ENCODE measurements at places on chromosomes 5 and 9.

DNA sequence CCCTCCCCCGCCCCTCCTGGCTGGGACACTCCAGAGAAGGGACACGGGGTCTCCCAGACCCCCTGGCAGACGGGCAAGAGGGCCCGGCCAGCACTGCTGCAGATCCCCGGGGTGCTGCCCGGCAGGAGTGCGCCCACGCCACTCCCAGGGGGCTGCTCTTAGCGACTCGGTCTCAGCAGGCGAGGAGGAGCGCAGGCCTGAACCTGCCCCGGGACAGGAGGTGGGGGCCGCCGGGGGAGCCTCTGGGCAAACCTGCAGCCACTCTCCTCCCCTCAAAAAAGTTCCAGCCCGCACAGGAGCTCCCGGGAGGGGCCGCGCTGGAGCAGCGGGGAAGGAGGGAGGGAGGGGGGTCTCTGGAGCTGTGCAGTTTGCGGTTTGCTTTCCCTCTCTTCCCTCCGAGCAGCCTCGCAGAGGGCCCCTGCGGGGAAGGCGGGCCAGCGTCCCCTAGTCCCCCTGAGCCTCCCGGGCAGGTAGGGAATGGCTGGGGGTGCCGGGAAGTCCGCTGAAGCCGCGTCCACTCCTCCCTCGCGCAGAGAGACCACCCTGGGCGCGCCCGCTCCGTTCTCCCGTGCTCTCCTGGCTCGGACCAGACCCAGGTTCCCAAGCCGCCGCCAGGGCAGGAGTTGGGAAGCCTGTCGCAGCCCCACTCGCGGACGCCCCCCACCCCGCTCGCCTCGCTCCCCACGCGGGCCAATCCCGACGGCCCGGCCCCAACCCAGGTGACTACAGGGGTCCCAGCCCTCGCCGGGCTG is 44.2 kb downstream of the NACC2 start:
- no peak for DNase-seq

DNA sequence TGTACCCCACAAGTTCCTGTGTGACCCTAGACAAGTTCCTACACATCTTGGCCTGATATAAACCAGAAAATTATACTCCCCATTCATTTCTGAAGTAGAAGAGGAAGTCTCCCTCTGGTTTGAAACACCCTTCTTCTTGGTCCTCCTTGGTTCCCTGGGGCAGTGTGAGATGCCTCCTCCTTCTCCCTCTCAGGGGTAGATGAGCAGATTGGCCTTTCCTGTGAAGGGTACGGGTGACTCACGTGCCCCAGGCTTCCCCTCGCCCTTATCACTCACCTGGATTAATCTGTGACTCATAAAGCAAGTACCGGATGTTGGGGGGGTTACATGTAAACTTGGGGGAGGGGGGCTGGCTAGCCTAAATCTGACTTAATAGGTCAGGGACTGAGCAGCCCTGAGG is 11.1 kb upstream of the AQP3 start:
- DNase-seq: no peak

- DNase-seq: no peak
These were observed 21.0 kb downstream of the ANKH start for GRCh38 chr5:14850419-14851049.

GRCh38 chr5:156529892-156530291 is 202.9 kb downstream of the SGCD start:
- DNase-seq: no peak

DNA sequence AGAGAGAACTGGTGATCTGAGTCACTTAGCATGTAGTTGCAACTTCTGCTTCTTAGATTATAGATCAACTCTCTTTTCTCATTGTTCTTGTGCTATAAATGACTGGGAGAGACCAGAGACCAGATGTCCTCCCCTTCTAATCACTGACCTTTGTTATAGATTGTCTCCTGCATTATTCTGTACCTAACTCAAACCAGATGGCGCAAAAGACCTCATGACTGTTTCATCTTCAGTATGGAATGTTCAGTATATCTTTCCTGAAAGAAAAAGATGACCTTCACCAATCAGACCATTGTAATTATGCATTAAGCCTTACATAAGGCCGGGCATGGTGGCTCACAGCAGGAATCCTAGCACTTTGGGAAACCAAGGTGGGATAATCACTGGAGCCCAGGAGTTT is 30.5 kb upstream of the ADAM19 start:
- DNase-seq: no peak

DNA sequence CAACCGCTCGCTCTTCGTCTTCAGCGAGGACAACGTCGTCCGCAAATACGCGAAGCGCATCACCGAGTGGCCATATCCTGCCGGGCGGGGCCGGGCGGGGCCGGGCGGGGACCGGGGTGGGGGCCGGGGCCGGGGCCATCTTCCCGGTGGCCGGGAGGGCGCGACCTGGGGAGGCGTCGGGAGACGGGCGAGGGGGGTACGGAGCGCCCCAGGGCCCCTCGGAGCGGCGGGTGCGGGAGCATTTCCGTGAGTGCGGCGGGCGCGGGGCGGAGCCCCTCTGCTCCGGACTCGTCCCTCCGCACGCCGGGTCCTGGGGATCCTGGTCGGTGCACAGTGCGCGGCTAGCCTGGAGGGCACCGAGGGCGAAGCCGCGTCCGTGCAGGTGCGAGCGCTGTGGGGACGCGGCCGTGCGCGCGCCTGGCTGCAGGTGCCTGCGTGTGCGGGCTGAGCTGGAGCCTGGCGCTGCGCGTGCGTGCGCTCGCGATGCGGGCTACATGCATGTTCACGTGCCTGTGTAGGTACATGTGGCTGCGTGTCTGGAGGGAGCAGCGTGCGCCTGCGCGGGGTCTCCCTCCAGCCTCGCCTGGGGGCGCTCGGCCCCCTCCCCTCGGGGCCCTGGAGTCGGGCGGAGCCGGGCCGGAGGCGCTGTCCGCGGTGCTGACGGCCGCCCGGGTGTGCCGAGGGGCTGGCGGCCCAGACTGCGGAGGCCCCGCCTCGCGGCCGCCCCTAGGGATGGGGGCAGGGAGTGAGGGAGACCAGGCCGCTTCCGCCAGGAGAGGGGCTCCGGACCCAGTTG is 762 bp downstream of the CACNA1B start:
- no peak for DNase-seq

GRCh38 chr5:45281081-45281480 is 415.1 kb downstream of the HCN1 start:
- DNase-seq: no peak

DNA sequence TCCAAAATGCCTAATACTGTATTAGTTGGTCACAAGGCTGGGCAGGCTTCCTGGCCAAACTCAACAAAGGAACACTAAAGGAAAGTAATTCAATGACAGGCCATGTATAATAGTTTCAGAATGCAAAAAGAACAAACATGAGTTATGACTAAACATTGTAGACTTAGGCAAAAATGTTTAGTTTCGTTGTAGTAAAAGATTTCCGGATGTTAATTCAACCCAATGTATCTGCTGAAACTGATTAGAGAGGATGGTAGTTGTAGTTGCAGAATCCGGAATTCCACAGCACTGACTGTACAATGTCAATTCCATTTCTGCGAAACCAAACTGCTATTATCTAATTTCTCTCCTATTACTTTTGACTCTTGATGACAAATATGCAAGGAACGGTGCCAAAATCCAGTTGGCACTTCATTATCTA is 117.9 kb upstream of the FST start:
- no peak for DNase-seq

GRCh38 chr5:79224286-79224984 is 11.5 kb upstream of the JMY start:
- no peak for DNase-seq

DNA sequence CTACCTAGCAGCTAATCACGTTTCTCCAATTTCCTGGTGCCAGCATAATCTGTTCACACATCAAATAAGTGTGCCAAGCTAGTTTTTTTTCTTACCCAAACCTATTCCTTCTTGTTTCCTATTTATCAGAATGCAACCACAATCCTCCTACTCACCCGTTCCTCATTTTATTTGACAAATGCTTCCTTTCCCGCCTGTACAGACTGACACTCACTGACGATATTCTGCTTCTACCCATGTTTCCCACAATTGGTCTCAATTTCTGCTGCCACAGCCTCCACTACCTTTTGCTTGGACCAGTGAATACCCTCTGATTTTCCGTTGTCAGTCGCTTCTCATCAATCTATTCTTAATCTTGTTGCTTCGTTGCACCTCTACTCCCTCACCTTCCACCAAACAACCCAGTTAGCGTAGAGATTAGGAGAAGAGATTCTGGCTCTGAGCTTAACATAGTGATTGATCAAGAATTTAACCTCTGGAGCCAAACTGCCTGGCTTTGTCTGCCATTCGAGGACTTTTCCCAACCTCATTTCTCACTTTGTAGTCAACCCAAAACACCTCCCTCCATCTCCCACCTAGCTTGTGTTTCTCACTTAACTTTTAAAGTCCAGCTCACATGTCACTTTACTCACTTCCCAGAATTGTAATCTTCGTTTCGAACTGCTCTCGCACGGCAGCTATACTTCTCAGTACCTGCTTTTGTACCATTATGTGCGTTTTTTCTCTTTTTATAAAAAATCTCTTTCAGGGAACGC is 729 bp upstream of the TMEM38B start:
- DNase-seq: peak; percentile 37

DNA sequence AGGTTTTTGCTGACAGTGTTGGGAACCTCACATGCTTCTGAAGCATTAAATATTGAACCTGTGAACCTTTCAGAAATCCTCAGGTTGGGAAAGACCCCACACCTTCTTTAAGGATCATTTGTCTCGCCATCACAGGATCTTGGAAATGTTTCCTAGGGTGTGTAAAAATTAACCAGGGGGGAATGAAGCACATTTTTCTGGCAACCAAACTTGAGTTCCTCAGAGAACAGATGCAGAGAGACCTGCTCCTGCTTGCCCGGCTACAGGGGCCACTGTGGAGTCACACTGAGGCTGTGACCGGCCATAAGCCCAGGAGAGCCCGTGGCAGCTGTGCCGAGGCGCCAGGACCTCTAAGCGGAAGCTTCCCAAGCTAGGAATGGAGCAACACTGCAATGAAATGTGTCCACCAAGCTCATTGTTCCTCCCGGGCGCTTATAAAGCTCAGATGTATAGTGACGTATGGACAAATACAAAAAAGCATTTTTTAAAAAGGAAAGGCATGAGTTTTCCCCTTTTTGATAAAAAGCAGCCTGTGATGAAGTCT is 7.7 kb downstream of the CXCL14 start:
- DNase-seq: no peak

Measured in NCI-H2029 treated with DMSO at 0.1 percent for 48 hours (cell line).